ENCODE measurements at places on chromosomes 3 and 15.

- DNase-seq: no peak
Observed at GRCh38 chr3:167851749-167852148, 116.2 kb downstream of the SERPINI1 start.

GRCh38 chr15:76209523-76209922 lies 101.7 kb downstream of the ETFA start:
- DNase-seq: no peak

DNA sequence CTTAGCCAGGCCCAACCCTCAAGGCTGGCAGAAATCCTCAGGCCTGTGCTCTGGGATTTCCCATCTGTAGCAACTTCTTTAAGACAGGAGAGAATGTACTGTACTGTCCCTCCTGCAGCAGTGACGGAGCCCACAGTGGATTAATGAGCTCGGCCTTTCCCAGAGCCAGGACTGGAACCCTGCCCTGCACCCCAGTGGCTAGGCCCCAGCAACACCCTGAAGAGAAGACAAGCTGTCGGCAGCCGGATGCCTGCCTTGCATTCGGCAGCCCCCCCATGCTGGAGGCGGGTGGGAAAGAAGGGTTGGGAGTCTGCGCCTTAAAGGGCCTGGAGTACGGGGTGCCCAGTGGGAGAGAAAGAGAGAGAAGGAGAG lies 32.0 kb downstream of the KLHL25 start:
- DNase-seq: no peak

GRCh38 chr3:183895296-183895695 lies 10.6 kb upstream of the PARL start:
- no peak for DNase-seq

GRCh38 chr3:134885877-134886621 lies 91.0 kb downstream of the EPHB1 start:
- no peak for DNase-seq

DNA sequence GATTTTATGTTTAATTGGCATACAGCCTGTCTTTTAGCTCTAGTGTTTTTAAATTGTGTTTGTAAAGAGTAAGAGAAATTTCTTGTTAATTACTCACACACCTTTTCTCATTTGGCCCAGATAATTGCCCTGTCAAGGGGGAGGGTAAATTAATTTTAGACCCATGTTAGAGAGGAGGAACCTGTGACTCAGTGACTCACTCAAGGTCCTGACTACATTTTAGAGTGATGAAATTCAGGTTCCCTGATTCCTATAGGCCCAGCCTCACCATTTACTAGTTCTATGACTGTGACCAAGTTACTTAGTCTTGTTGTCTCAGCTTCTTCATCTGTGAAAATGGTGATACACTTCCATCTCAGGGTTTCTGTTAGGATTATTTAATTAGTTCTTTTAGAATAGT lies 125.2 kb upstream of the DPH6 start:
- DNase-seq: no peak

DNA sequence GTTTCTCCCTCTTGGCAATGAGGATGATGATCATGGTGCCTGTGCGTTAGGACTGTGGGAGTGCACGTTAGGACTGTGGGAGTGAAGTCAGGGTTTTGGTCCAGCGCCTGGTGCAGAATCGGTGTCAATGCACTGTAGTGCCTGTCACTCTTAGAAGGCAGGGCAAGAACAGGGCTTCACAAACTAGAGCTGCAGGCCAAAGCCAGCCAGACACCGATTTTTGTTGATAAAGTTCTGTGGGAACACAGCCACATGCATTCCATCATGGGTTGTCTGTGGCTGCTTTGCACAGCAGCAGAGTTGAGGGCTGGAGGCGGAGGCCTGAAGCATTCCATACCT lies 32.6 kb upstream of the NR2C2 start:
- no peak for DNase-seq

Measured in activated CD8-positive, alpha-beta memory T cell treated with anti-CD3 and anti-CD28 coated beads for 1 hour (primary cell).